Right forelimb (tissue), 1 donor: ENCODE measurements at places on chromosomes 12 and 14.

GRCh38 chr12:122036153-122036552 lies 14.5 kb downstream of the BCL7A start:
- no peak for DNase-seq

- peak; percentile 52 for DNase-seq
Measured at GRCh38 chr12:105995961-105996431, 142.8 kb downstream of the NUAK1 start.

GRCh38 chr12:124921200-124922031 lies 7.0 kb upstream of the UBC start:
- peak; percentile 83 for DNase-seq

GRCh38 chr14:92400579-92401444 lies 77.8 kb downstream of the SLC24A4 start:
- DNase-seq = no peak

- DNase-seq = no peak
Measured at GRCh38 chr12:108778053-108778452, 46.7 kb upstream of the CORO1C start.

- no peak for DNase-seq
Measured at GRCh38 chr14:49106741-49107667, 479.2 kb downstream of the RPS29 start.

DNA sequence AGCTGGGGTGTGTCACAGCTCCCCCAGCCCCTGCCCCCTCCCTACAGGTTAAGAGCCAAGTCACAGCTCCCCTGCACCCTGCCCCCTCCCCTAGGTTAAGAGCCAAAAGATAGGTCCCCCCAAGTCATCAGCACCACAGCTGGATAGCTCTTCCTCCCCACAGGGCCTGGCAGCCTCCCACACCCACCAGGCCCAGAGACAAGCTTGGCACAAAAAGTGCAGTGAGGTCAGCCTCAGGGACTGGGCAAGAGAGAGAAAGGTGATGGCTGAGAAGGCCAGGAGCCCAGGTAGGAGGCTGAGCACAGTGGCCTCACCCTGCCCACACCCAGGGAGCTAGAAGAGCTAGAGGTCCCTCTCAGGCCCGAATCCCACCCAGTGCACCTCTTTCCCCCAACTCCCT lies 8.7 kb downstream of the ITGA7 start:
- no peak for DNase-seq

DNA sequence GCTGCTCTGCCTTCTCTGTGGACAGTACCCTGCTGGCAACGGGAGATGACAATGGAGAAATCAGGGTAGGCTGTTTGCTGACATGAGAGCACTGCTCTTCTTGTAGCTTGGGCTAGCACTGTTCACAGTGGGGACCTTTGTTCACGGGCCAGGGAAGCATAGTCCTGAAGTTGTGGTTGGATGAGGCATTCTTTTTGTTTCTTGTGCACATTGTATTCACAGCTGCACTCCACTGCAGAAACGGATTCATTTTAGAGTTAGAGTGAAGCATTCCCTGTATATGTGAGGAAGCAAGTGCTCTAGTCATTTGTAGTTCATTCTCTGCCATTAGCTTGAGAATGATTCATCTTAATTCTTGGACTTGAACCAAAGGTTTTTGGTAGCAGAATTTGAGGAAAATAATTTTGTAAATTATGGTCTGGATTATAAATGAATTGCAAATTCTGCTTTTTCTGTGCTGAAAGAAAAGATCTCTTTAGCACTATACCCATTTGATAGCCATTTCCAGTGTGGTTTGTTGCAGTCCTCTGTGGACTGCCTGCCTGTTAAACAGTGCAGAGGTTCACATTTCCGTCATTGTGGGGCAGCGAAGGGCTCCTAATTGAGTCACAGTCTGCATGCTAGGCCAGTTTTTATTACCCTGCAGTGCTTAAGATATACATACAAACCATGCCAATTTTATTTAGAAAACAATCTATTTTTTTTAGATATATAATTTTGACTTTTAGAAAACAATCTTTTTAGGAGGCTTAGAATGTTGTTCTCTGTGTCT lies 80.6 kb downstream of the APAF1 start:
- no peak for DNase-seq

- DNase-seq = no peak
Measured at GRCh38 chr12:120590741-120591407, 9.7 kb upstream of the POP5 start.

GRCh38 chr12:102437511-102437910 lies 42.9 kb downstream of the IGF1 start:
- DNase-seq = no peak

DNA sequence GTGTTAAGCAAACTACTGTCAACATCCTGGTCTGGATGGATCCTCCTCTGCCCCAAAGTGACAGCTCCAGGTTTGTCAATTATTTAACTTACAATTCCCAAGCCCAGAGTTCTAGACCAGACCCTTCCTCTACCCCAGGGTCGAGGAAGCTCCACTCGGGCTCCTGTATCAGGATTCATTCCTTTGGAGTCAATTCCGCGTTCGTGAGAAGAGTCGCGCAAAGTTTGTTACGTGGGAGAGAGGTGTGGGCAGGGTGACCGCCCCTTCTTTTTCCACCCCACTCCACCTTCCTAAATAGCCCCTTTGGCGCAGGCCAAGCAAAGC lies 479 bp downstream of the SEL1L start:
- DNase-seq = no peak

- DNase-seq = no peak
Measured at GRCh38 chr12:112375105-112375504, 7.1 kb downstream of the HECTD4 start.

- DNase-seq = no peak
Measured at GRCh38 chr12:98059659-98060343, 455.6 kb upstream of the TMPO start.

DNA sequence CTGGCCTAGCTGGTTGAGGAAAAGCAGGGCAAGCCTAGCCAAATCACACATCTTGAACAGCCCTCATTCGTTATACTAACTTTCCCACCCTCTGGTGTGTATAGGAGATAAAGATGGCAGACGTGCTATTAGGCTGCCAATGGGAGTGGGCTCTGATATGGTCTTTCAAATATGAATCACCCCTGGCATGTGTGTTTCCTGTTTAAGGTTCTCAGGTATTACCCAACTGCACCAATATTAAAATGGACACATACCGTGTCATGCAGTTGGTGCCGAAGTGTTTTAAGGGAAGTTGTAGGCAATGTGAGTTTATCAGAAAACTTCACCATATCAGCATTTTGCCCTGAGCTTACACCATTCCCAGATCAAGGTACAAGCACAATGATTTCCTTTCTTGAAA lies 33.4 kb downstream of the CHST11 start:
- no peak for DNase-seq

DNA sequence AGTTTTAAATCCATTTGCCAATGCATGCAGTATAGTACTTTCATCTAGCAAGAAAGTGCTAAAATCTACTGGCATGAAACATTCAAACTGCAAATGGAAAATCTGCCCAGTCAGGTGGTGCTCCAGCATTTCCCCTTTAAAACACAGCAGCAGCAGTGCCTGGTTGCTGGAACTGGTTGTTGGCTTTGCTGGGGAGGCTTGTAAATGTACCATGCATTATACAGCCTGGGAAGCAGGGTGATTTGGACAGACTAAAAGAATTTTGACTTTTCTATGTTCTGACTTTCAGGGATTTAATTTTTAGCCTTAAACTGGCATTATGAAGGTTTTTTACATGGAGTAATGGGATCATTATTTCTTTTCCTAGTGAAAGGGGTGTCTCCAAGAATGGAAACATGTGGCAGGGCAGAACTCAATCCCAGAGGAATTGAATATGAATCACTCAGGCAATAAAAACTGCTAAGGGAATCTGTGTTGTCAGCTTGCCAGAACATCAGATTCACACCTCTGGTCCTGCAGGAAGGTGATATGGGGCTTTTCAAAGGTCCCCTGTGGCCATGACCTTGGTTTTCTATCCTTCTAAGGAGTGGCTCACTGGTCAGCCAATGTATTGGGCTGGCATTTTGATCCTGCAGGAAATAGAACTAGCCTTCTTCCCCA lies 9.0 kb upstream of the PAX9 start:
- no peak for DNase-seq

- no peak for DNase-seq
Measured at GRCh38 chr12:1907652-1908611, 10.5 kb downstream of the CACNA2D4 start.

DNA sequence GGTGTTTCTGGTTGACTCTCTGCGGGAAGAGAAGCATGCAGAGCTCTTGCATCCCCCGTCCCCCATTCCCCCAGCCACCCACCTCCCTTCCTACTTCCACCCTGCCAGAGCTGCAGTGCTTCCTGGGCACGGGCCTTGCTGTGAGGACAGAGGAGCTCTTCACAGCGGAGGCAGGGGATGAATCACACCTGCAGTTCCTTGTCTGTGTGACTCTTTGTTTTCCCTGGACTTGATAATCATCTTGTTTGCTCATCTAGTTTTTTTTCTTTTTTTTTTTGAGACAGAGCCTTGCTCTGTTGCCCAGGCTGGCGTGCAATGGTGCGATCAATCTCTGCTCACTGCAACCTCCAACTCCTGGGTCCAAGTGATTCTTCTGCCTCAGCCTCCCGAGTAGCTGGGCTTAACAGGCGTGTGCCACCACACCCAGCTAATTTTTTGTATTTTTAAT lies 27.8 kb downstream of the ANKRD9 start:
- DNase-seq = no peak

- DNase-seq = peak; percentile 63
Measured at GRCh38 chr12:95446506-95446900, 27.4 kb upstream of the METAP2 start.

GRCh38 chr12:102964872-102965271 lies 7.4 kb downstream of the ASCL1 start:
- no peak for DNase-seq

GRCh38 chr12:57632073-57632957 lies 686 bp downstream of the B4GALNT1 start:
- no peak for DNase-seq

- DNase-seq = no peak
Measured at GRCh38 chr12:117333331-117333881, 28.0 kb downstream of the NOS1 start.

GRCh38 chr12:51368640-51369517 lies 22.3 kb downstream of the GALNT6 start:
- DNase-seq = no peak

DNA sequence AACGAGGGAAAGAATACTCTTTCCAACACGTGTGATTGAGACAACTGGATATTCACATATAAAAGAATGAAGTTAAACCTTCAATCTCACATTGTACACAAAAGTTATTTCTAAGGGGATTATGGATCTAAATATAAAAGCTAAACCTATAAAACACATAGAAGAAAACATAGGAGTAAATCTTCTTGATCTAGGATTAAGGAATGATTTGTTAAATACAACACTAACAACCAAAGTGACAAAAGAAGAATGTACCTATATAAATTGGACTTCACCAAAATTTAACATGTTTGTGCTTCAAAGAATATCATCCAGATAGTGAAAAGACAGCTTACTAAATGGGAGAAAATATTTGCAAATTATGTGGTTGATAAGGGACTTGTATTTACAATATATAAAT lies 36.9 kb upstream of the DLGAP5 start:
- DNase-seq = no peak

DNA sequence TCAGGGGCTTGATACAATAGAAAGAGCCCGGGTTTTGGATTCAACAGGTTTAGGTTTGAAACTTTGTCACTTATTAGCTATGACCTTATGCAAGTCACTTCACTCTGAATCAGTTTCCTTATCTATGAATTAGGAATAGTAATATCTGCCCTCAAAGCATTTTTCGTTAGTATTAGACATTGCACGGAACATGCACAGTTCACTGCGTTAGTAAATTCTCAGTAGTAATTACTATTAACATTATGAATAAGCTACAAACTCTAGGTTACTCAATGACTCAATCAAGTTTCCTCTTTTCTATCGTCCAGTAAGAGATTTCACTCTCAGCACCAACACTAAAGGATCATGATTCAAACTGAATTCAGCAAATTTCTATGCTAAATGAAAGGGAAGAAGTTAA lies 150.3 kb downstream of the CEP83 start:
- DNase-seq = no peak

DNA sequence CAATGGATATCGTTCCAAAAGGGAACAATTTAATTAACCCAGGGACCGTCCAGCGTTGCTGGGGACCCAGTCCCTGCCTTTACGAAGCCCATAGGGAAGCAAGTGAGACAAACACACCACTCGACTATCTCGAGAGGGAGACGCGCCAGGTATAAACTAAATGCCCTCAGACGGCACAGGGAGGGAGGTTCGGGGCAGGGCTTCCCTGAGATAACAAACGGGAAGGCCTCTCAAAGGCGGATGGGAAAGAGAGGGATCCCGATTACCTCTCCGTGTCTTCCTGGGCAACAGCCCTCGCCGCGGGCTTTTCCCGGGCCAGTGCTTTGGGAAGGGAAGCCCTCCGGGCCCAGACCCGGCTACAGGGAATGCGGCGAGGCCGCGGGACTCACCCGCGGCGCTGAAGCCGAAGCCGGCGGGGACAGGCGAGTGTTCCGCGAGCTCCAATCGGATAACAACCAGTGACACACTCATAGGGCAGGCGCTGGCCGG lies 390 bp downstream of the BRAP start:
- DNase-seq = no peak

- no peak for DNase-seq
Measured at GRCh38 chr12:83823386-83824045, 1089.1 kb downstream of the SLC6A15 start.

DNA sequence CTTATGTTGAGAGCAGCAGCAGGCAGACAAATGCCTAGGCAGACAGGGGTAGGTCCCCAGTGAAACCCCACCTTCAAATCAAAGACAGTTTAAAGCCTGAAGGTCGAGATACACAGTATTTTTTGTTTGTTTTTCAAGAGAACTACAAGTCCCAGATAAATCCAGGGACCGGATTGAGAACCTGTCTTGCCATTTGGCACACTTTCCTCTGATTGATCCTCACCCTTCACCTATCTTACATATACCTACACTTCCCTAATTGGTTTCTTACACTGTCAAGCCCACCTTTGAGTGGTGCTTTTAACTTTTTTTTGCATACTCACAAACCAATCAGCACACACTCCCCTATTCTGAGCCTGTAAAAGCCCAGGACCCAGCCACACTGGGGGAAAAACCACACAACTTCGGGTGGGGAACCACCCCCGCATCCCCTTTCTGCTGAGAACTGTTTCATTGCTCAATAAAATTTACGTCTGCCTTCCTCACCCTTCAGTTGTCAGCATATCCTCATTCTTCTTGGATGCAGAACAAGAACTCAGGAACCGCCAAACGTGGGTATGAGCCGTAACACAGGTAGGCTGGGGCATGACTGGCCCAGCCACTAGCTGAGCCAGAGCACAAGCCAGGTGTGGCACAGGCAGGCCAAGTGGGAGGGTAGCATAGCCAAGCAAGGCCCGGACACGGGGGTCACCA lies 11.1 kb downstream of the DICER1 start:
- DNase-seq = no peak

- no peak for DNase-seq
Measured at GRCh38 chr12:99911967-99912366, 72.8 kb downstream of the ANKS1B start.

GRCh38 chr12:45774508-45775162 lies 45.1 kb downstream of the ARID2 start:
- no peak for DNase-seq

GRCh38 chr12:26434299-26435068 lies 239.1 kb downstream of the SSPN start:
- DNase-seq = no peak
